Hair follicle dermal papilla cell (primary cell): ENCODE measurements at places on chromosomes 1 and 21. TPM values are rescaled to one million over a fixed set of nuclear protein-coding genes. Genes with fewer than 3 reads are reported as not detected.

The NECTIN4 gene
- 0.12 and 0.49 TPM in 2 replicates for total RNA-seq

The DMBX1 gene
- not detected in 2 replicates for total RNA-seq

The PRKAA2 gene
- total RNA-seq: 2.2 and 2.6 TPM in 2 replicates

The GPR3 gene
- total RNA-seq: 0.36 and 0.65 TPM in 2 replicates

The AMY1C gene
- not detected in 2 replicates for total RNA-seq

The BCL2L15 gene
- 0.12 and 0.16 TPM in 2 replicates for total RNA-seq

The CRYBG2 gene
- not detected in 2 replicates for total RNA-seq

The HSPB7 gene
- 20.6 and 22.2 TPM in 2 replicates for total RNA-seq

The SLC25A33 gene
- total RNA-seq: 5.5 and 6.0 TPM in 2 replicates

The UCK2 gene
- total RNA-seq: 123 and 132 TPM in 2 replicates
